ENCODE measurements at places on chromosomes 6 and 20. TPM values are rescaled to one million over a fixed set of nuclear protein-coding genes. Genes with fewer than 3 reads are reported as not detected.

The SIRPD gene
- total RNA-seq, result 19.1 TPM

The GPSM3 gene
- 7.7 TPM for total RNA-seq

The NAPB gene
- 37.8 TPM for total RNA-seq

DNA sequence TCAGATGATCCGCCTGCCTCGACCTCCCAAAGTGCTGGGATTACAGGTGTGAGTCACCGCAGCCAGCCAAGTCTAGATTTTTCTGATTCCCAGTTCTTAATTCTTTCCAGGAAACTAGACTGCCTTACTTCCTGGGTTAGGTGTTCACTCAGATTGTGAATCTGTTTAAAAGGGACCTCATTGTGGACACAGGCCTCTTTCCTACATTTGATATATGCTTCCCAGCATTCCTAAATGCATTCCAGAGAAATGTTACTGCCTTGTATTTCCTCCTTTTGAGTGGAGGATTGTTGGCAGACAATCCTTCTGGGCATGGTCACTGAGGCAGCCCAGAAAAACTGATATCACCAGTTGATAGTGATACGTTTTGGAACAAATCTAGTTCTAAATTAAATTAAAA lies 15.7 kb downstream of the TMEM181 start:
- no peaks in the 10 kb centered on the region for H3K27me3 ChIP-seq
- no peak for DNase-seq
- H3K27ac ChIP-seq, result no peak overlapping the region
- H3K36me3 ChIP-seq, result no peaks in the 10 kb centered on the region

- H3K4me3 ChIP-seq, result no peak overlapping the region
- H3K36me3 ChIP-seq, result no peaks in the 10 kb centered on the region
- no peak for DNase-seq
- H3K27me3 ChIP-seq, result no peaks in the 10 kb centered on the region
Observed at GRCh38 chr20:22407237-22408193, 176.9 kb downstream of the FOXA2 start.

DNA sequence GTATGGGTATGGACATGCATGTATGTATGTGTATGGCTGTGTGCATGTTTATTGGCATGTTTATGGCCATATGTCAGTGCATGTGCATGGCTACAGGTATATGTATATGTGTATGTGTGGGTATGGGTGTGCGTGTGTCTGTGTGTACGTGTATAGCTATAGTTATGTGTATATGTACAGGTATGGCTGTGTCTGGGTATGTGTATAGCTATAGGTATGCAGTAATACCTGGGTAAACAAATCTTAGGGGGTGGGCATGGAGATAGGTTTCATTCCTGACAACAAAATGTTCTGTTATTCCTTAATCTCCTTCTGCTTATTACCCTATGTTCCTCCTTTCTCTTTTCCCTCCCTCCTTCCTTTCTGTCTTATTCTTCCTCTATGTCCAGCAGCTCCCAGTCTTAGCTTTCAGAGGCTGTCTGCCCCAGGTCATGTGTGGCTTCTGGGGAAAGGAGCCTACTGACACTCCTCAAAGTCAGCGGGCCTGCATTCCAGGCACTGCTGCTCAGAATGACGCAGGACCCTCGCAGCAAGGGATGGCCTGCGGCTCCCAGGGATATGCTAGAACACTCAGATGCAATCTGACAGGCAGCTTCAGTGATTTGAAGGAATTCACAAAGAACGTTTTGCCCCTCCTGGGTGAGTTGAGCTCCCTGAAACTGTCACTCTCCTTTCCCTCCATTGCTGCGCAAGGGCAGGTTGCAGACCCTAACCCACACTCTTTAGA lies 139.3 kb upstream of the PHACTR1 start:
- H3K36me3 ChIP-seq, result no peaks in the 10 kb centered on the region
- H3K4me3 ChIP-seq, result no peak overlapping the region

- no peak overlapping the region for H3K27ac ChIP-seq
- no peak overlapping the region for H3K4me3 ChIP-seq
- no peaks in the 10 kb centered on the region for H3K27me3 ChIP-seq
- no peaks in the 10 kb centered on the region for H3K36me3 ChIP-seq
Observed at GRCh38 chr6:2920671-2921112, 17.6 kb upstream of the SERPINB9 start.

- no peak for DNase-seq
- no peak overlapping the region for H3K27ac ChIP-seq
- no peaks in the 10 kb centered on the region for H3K27me3 ChIP-seq
- no peaks in the 10 kb centered on the region for H3K36me3 ChIP-seq
- peaks cover 8% of the 10 kb centered on the region for H3K4me1 ChIP-seq
Observed at GRCh38 chr6:157462956-157463742, 82.2 kb downstream of the ZDHHC14 start.

DNA sequence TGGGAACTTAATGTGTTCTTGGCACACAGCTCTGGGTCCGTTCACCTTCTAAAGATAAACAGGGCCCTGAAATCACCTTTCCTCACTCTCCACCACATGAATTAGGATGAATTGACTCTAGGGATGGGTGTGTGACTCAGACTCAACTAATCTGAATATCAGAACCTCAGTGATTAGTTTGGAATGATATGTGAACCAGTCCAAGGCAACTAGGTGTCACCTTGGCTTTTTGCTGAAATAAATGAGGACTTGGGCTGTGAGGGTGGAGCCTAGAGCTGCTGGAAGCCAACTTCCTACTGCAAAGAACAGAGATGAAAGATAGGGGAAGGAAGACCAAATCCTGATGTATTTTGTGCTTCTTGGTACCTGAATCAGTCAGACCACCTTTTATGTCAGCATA lies 132.0 kb upstream of the RNF24 start:
- peaks cover 5% of the 10 kb centered on the region for H3K4me1 ChIP-seq
- H3K4me3 ChIP-seq, result no peak overlapping the region
- no peaks in the 10 kb centered on the region for H3K36me3 ChIP-seq
- no peaks in the 10 kb centered on the region for H3K27me3 ChIP-seq

DNA sequence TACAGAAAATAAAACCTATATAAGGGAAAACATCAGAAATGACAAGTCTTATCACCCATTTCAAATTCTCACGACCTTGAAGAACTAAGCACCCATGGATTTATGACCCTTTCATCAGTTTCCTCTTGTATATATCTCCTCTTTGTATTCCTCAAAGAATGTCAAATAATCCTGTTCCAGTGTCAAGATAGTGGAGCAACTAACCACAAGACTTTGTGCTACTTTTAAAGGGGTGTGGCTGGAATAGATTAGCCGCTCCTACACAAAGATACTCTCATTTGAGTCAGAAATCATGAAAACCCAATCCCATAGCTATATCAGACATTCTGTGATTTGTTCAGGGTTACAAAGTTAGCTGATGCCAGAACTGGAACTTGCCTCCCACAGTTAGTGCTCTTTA lies 6.6 kb downstream of the REPS1 start:
- no peaks in the 10 kb centered on the region for H3K27me3 ChIP-seq
- H3K36me3 ChIP-seq, result no peaks in the 10 kb centered on the region
- H3K4me1 ChIP-seq, result peaks cover 20% of the 10 kb centered on the region
- no peak overlapping the region for H3K4me3 ChIP-seq
- H3K27ac ChIP-seq, result peak overlapping the region; percentile 47

DNA sequence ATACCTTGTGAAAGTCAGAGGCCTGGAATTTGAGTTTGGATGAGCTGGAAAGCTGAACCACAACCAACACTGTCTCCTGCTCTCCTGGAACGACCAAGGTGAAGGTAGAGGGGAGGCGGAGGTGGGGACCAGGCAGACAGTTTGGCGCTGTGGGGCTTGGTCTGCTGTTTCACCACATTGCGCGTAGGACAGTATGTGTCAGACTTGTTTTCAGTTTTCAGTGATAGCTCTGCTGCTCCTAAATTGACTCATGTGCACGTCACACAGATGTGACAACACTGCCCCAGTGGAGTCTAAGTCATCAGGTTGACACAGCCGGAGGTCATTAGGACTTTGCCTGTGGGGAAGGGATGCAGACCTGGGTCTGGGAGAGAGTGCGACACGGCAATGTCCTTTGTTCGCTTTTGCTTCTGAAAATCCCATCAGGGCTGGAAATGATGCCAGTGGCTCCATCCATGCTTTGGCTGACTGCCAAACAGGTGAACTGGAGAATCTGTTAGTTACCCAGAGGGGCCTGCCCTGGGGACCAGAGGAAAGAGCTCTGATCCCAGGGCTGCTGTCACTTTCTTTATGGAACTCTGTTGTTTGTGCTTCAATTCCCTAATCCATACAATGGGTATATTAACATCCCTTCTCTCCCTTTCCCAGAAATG lies 255.5 kb downstream of the CDC5L start:
- H3K36me3 ChIP-seq, result no peaks in the 10 kb centered on the region
- no peak overlapping the region for H3K27ac ChIP-seq
- no peak for DNase-seq
- H3K4me3 ChIP-seq, result no peak overlapping the region
- no peaks in the 10 kb centered on the region for H3K4me1 ChIP-seq

GRCh38 chr20:3987296-3987695 lies 28.1 kb downstream of the RNF24 start:
- no peaks in the 10 kb centered on the region for H3K4me1 ChIP-seq
- H3K27ac ChIP-seq, result no peak overlapping the region
- H3K4me3 ChIP-seq, result no peak overlapping the region
